ENCODE measurements at places on chromosomes 1 and 21.
A peak's percentile ranks its signal among the peaks of the same experiment; 100 is the strongest.

DNA sequence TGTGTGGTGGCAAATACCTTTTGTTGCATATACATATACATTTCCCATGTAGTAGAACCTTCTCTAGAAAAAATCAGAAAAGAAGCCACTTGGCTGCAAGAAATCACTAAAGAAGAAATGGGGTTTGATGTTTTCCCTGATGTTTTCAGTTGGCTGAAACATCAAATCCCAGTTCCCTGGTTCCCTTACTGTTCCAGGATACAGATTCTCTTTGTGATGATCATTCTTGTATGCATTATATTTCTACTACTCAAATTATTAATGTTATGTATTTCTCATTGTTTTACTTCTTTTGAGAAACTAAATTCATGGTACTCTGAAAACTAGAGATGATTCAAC is 7.6 kb downstream of the RNU1-2 start:
- no peak for DNase-seq

- no peak for DNase-seq
Measured at GRCh38 chr1:168000656-168001055, 63.8 kb upstream of the MPC2 start.

GRCh38 chr1:173100476-173101107 is 49.9 kb upstream of the TNFSF18 start:
- no peak for DNase-seq

GRCh38 chr1:22231995-22232690 is 89.2 kb upstream of the WNT4 start:
- no peak for DNase-seq

DNA sequence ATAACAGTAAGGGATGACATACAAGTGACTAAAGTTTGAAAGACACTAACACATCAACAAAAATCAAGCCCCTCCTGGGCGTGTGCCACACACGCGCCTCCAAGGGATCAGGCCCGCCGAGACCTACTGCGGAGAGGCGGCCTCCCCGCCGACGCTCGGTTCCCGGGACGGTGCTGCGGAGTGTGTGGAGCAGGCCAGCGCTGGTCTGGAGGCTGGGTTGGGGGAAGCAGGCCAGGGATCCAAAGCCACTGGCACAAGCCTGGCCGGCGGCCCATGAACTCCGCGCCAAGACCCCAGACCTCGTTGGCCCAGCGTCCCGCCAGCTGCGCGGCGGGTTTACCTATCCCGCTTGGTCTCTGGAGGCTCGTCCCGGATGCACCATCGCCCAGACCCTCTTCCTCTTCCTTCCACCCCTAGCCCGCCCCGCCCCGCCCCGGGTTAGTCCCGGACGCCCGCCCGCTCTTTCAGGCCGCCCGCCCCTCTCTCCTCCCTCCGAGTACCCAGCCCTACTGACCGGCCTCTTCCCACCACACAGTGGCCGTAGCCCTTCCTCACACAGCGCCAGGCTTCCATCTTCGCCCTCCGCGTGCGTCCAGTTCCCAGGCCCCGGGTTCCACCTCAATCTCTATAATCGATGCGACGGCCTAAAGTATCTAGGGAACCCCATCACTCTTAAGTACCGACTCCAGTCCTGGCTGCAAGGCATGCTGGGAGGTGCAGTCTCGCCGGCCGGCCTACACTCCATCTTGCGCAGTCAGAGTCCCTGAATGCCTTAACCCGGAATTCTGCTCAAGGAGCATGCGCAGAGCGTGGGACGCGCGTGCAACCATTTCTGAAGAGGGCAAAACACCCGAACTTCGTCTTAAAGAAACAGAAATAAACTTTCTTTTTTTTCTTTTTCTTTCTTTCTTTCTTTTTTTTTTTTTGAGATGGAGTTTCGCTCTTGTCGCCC is at the start of gene ANGEL2:
ANGEL2 (minus strand) TSS at position 769 of the 952 bp plus-strand sequence; CDS start at position 573, 196 bp downstream.
- peak; percentile 99 for DNase-seq

DNA sequence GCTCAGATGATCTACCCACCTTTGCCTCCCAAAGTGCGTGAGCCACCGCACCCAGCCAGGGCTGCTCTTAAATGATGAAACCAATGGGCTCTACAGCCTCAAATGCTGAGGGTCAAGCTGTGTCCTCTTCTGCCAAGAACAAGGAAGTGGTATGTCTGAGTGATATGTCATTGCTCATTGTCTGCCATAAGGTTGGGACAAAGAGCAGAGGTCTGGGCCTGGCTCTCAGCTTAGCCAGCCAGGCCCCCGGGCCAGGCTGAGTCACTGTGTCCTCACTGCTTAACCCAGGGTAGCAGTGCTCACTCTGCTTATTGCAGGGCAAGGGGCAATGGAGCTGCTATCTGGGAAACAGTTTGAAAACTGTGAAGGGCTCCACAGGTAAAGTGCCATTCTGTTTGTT is 8.3 kb upstream of the ETS2 start:
- no peak for DNase-seq

DNA sequence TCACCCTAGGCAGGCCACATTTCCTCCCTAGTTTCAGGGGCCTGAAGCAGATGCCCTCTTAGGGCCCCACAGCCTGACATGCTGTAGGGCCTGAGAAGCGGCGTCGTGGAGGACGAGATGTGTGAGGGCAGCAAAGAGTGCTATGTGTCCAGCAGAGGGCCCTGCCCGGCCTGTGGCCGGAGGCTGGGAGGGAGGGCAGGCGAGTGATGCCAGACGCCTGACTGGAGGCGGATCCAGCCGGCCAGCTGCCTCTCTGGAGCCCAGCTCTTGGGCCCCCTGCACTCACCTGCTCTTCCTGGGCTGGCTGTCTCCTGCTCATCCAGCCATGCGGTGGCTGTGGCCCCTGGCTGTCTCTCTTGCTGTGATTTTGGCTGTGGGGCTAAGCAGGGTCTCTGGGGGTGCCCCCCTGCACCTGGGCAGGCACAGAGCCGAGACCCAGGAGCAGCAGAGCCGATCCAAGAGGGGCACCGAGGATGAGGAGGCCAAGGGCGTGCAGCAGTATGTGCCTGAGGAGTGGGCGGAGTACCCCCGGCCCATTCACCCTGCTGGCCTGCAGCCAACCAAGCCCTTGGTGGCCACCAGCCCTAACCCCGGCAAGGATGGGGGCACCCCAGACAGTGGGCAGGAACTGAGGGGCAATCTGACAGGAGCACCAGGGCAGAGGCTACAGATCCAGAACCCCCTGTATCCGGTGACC is at the start of gene GPR37L1:
GPR37L1 (plus strand) TSS at position 279 of the 697 bp plus-strand sequence; CDS start at position 326, 47 bp downstream.
- DNase-seq: no peak

- peak; percentile 47 for DNase-seq
Measured at GRCh38 chr1:151511636-151512215, 539 bp downstream of the CGN start.

- DNase-seq: no peak
Measured at GRCh38 chr1:25431955-25432719, 1.4 kb downstream of the MACO1 start.

- DNase-seq: no peak
Measured at GRCh38 chr1:230641900-230642262, 400 bp upstream of the COG2 start.

DNA sequence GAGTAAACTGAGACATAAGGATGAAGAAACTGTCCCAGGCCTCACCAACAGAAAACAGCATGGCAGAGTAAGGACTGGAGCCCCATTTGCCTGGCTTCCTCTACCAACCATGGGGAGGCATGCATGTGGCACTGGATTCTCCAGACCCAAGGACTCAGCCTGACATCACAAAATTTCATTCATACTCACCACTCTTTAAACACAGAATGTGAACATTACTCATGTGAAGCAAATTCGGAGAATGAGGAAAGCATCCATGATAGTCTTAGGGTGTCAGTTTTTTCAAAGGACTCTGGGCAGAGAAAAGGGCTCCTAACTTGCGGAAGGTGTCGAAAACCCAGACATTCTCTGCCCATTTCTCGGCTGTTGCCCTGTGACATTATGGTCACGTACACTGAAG is 83.9 kb downstream of the PCNX2 start:
- no peak for DNase-seq

DNA sequence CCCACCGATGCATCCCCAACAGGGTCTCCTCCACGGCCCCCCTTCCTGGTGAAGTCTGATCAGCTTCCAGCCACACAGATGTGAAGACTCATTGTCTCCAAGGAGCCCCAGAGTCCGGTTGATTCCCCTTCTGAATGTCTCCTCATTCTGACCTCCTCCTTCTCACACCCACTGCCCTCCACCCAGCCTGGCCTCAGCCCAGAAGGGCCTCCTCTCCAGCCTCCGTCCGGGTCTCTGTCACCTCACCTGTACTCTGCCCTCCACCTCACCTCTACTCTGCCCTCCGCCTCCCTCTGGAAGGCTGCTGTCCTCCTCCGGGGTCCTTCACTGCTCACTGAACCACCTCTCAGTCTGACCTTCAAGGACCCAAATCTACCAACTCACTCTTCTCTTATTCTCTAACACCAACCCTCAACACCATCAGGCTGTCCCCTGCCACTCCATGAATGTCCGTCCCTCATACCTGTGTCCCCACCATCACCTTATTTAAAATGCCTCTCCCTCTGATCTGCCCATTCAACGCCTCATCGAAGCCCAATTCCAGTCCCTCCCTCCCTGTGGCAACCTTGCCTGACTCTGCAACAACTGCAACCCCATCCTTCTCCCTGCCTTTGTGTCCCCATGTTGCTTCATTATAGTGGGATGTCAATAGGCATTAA is 201.2 kb downstream of the TOMM20 start:
- DNase-seq: no peak

- peak; percentile 15 for DNase-seq
Measured at GRCh38 chr1:203440771-203441170, 34.8 kb upstream of the PRELP start.

DNA sequence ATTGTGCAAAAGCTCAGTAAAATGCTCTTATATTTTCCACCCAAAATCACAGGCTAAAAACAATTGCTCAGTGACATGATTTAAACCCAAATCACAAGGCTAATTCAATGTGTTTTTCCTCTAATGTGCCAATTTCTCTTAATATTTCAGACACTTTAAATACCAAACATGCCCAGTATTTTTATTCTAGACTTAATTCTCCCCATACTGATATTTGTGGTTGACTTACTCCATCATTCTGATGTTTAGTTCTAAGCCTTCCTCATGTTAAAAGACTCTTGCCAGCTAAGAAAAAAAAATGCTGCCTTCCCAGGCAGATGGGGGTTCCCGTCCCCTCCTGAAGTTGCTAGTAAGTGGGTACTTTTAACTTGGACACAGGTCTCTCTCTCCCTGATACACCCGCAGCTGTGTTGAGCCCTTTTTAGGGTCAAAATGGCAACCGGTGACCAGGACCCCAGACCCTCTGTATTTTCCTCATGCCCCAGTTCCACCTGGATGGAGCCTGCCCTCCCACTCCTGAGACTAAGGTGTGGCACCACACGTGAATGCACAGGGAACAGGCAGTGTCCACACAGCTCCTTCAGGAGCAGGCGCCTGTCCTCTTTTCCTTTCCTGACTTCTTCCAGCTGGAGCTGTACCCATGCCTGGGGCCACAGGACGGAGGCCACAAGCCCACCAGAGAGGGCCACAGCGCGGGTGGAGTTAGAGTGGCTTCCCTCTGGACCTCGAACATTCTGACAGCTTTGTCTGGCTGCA is 118.9 kb downstream of the RIPK4 start:
- DNase-seq: no peak

DNA sequence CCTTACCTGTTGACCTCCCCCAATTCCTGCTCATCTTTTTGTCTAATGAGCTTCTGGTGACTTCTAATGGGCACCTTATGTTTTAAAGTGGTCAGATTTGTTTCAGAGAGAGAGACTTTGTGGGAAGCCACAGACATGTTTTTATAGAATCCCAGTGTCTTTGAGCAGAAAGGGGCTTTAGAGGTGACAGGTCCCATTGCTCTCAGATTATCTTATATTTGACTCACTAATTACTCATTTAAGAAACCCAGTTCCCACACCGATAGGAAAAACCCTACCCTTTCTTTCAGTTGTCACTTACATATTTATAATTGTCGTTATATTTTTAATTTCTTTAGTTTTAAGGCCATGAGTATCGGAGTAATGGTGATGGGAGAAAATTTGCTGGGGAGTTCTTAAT is 215.5 kb downstream of the CAMTA1 start:
- DNase-seq: no peak

DNA sequence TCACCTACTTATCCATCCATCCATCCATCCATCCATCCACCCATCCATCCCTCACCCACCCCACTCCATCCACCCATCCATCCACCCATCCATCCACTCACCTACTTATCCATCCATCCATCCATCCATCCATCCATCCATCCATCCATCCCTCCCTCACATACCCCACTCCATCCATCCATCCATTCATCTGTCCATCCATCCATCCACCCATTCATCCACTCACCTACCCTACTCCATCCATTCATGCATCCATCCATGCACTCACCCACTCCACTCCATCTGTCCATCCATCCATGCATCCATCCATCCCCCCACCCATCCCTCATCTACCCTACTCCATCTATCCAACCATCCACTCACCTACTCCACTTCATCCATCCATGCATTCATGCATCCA is 34.5 kb downstream of the DHRS3 start:
- DNase-seq: no peak

DNA sequence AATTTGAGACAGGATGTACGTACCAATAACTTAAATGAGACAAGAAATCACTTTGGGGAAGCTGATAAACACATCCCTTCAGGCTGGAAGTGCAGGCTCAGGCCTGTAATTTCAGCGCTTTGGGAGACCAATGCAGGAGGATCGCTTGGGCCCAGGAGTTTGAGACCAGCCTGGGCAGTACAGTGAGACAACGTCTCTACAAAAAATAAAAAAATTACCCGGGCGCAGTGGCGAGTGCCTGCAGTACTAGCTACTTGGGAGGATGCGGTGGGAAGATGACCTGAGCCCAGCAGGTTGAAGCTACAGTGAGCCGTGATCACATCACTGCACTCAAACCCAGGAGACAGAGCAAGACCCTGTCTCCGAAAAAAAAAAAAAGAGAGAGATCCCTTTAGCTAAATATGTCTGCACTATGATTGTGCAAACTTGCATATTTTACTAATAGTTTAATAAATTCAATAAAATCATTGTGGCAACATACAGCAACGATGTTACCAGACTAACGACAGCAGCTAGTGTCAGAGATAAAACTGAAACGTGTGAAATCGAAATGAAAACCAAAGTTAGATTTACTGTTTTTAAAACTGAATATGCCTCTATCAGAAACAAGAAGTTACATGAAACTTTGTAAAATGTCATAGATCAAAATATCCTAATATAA is 54.7 kb downstream of the CD2 start:
- no peak for DNase-seq

DNA sequence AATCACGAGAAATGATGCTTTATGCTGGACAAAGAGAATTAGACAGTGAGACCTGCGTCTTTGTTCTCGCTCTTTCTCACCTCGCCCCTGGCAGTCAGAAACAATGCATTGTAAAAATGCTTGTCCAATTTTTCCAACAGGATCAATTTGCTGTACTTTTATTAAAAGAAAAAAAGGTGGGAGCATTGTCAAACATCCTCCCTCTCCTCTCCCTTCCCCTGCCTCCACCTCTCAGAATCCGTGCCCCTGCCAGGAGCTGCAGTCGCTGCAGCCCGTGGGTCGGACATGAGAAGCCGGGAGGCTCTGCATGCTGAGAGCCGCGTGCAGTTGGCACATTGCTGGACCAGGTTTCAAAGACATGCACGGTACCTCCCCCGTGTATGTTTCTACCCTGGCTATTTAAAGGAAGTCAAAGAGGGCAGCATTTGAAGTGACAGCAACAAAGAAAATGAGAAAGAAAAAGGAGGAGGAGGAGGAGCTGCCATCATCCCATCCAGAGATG is 161.0 kb upstream of the KAZN start:
- DNase-seq: no peak

- DNase-seq: no peak
Measured at GRCh38 chr1:50335036-50335435, 88.2 kb downstream of the DMRTA2 start.

- DNase-seq: no peak
Measured at GRCh38 chr1:115526900-115527299, 114.9 kb upstream of the VANGL1 start.
